ENCODE measurements at places on chromosomes 5 and 9.

DNA sequence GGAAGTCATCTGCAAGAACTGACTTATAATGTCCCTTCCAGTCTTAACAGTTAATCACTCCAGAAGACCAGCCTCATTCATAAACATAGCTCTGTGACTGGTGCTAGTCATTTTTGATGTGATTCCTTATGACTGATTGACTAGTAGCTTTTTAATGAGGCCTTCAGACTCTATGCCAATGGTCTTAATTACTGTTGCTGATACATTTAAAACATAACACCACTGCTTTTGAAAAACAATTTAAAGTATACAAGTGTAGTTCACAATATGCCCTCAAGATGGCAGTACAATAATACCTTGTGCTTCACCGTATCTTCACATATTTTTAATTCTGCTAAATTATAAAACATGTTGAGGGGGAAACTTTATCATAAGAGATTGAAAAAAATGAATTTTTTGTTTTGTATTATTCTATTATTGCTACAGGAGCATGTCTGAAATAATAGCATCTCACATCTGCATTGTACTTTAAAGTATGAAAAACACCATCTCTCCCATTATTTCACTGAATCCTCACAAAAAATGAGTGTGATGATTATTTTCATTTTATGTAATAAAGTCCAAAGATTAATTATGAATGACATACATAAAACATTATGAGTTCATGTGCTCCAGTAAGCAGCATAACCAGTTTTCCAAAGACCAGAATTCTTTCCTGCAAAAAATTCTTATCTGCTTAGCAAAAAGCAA lies 55.2 kb upstream of the SHISAL2B start:
- DNase-seq: no peak

GRCh38 chr9:93248386-93249040 lies 64.6 kb downstream of the WNK2 start:
- DNase-seq: no peak

DNA sequence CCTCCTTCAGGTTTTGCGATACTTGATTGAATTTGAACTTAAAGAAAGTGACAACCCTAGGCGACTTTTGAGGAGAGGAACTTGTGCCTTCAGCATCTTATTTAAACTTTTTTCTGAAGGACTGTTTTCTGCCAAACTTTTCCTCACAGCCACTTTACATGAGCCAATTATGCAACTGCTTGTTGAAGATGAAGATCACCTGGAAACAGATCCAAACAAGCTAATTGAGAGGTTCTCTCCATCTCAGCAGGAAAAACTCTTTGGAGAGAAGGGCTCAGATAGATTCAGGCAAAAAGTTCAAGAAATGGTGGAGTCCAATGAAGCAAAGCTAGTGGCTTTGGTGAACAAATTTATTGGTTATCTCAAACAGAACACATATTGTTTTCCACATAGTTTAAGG lies 40.6 kb downstream of the GAPVD1 start:
- DNase-seq: no peak

DNA sequence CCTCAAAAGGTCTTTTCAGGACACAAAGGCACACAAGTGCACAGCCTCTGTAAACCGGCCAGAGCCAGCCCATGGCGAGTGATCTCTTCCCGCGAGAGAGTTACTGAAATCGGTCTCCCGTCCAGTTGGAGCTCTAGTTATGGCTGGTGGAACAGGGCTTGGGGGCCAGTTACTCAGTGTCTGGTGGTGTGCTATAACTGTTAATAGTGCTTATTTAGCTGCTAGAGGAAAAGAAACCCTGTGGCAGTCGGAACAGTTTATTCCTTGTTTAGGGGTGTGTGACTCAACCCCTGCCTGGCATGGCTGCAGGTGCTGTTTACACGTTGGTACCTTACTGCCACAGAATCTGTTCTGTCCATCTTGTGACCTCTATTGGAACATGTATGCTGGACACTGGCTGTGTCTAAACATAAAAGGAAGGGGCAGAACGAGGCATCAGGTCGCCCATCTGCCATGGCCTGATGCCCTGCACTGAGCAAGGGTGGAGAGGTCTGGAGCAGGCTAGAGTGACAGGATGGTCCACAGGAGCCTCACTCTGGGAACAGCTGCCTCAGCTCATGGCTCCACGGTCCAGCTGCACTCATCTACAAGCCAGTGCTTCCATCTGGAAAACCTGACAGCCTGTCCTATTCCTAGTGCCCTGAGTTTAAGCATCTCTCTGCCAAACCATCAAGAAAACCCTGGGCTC lies 49.6 kb upstream of the SIMC1 start:
- DNase-seq: no peak

DNA sequence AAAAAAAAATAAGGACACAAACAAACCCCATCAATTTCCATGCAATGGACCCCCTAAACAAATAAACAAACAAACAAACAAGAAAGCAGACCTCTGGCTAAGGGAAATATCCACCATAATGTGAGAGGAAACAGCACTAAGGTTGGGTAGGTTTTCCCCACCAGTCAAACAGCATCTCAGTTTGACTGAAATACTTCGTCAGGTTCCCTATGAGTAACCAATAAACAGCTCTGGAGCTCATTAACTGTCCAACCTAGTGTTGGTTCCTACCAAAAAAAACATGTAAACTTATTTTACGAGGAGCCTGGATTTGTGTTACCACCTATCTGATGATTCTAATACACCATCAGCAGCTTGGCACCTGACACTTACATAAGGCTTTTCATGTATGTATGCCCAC lies 198.5 kb upstream of the TARS1 start:
- DNase-seq: no peak

GRCh38 chr5:102628441-102629175 lies 126.5 kb upstream of the PAM start:
- no peak for DNase-seq

GRCh38 chr9:71115448-71115975 lies 5.9 kb downstream of the TRPM3 start:
- no peak for DNase-seq

DNA sequence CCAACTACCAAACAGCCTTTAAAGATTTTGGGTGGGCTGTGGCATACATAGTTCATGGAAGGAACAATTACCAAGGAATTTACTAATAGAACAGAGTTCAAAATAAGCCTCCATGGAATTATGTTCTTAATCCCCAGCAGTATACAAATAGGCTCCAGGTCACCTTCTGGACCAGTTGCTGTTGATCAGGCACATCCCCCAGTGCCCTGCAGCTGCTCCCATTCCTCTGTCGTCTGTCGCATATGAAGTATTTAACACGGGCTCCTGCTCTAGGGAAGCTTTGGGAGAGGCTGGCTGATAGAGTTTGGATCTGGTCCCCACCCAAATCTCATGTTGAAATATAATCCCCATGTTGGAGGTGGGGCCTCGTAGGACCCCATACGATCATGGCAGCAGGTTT lies 17.8 kb downstream of the SHC3 start:
- no peak for DNase-seq

- no peak for DNase-seq
Observed at GRCh38 chr5:178940569-178941360, at the start of gene ZNF454. TSS of gene ZNF454 (plus strand) at chr5:178941198. CDS start at chr5:178942792, 1,594 bp downstream.

GRCh38 chr9:92164490-92164889 lies 49.3 kb upstream of the SPTLC1 start:
- DNase-seq: no peak

DNA sequence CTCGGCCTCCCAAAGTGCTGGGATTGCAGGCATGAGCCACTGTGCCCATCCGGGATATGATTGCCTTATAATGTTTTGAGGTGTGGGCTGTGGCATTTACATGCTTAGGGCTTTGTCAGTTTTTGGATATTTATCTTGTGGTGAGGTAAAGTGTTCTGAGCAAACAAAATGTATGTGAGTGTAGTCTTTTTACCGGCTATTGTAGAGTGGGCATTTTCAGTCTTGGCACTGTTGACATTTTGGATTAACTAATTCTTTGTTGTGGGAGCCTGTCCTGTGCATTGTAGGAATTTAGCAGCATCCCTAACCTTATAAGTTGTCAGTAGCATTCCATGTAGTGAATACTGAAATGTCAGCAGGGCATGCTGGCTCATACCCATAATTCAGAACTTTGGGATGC lies 21.6 kb downstream of the G3BP1 start:
- no peak for DNase-seq

DNA sequence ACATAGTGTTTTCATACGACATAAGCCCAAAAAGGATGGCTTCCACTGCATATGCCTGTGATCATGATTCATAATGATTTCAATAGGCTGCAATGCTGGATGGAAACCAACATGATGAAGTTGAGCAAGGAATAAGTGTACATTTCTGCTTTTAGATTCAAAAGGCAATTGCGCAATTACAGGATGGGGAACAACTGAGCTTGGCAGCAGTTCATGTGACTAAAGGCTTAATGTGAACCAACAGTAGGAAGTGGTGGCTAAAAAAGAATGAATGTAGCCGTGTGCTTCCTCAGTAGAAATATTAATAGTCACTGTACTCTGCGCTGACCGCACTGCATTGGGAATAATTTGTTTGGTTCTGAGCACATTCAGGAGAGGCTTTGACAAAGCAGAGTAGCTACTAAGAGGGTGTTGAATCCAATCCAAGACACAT lies 51.2 kb downstream of the SLC1A3 start:
- DNase-seq: no peak

- DNase-seq: no peak
Observed at GRCh38 chr5:65192331-65192730, 289.4 kb downstream of the ADAMTS6 start.
